Temporal lobe (tissue), 4 donors: ENCODE measurements at places on chromosomes 1 and 21. TPM values are rescaled to one million over a fixed set of nuclear protein-coding genes. Genes with fewer than 3 reads are reported as not detected.

The ALPL gene
- 2.5 TPM for total RNA-seq

The BTBD19 gene
- 2.2 TPM for total RNA-seq

The CGN gene
- total RNA-seq: 1.7 TPM

The SELL gene
- total RNA-seq: 0.49 TPM

The ISG20L2 gene
- 5.9 TPM for total RNA-seq

The LRP8 gene
- 77.2 TPM for total RNA-seq

The CFAP107 gene
- total RNA-seq: not detected

The CD1B gene
- total RNA-seq: not detected

The EPHA10 gene
- total RNA-seq: 8.9 TPM

The NBPF10 gene
- 0.74 TPM for total RNA-seq

The SELENON gene
- total RNA-seq: 16.5 TPM

The SPRR3 gene
- not detected for total RNA-seq

The FCRL4 gene
- total RNA-seq: not detected

The TRIM46 gene
- 18.9 TPM for total RNA-seq

The SERTAD4 gene
- 6.1 TPM for total RNA-seq

The GSTM5 gene
- 1.7 TPM for total RNA-seq

The OR2T35 gene
- total RNA-seq: not detected

The TENT5C gene
- 4.2 TPM for total RNA-seq

The GPX7 gene
- 9.3 TPM for total RNA-seq

The ADCY10 gene
- 0.25 TPM for total RNA-seq

The PSMB2 gene
- total RNA-seq: 20.2 TPM

The ZNF593OS gene
- not detected for total RNA-seq

The TRIM67 gene
- 46.7 TPM for total RNA-seq

The NR1I3 gene
- total RNA-seq: under 0.01 TPM

The HCN3 gene
- 15.0 TPM for total RNA-seq

The CYP4A11 gene
- under 0.01 TPM for total RNA-seq

The HSPB7 gene
- not detected for total RNA-seq

The ELAPOR1 gene
- 15.0 TPM for total RNA-seq

The APH1A gene
- 44.0 TPM for total RNA-seq

The RNF186 gene
- not detected for total RNA-seq

The LRRC53 gene
- total RNA-seq: under 0.01 TPM

The LHX8 gene
- total RNA-seq: under 0.01 TPM

The SDC3 gene
- 98.1 TPM for total RNA-seq

The ALG14 gene
- total RNA-seq: 1.5 TPM
